ENCODE measurements at places on chromosomes 7 and 10.

GRCh38 chr10:24901686-24902399 is 50.6 kb downstream of the PRTFDC1 start:
- peak; percentile 48 for DNase-seq

GRCh38 chr10:125054669-125055268 is 105.6 kb downstream of the CTBP2 start:
- no peak for DNase-seq

DNA sequence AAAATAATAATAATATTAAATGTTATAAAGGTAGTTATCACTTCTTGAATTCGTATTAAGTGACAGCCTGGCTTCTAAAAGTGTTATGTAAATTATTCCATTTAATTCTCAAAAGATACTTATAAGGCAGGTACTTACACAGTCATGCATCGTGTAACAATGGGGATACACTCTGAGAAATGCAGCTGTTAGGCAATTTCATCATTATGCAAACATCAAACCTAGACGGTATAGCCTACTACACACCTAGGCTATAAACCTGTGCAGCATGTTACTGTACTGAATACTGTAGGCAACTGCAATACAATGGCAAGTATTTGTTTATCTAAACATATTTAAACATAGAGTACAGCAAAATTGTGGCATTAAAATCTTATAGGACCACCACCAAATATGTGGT is 1.5 kb downstream of the IFIT1 start:
- DNase-seq, result no peak

GRCh38 chr10:49309691-49310411 is 10.9 kb downstream of the C10orf71 start:
- DNase-seq, result no peak

- no peak for DNase-seq
Measured at GRCh38 chr10:118383699-118384098, 41.6 kb upstream of the FAM204A start.

- DNase-seq, result no peak
Measured at GRCh38 chr7:154996756-154997155, 6.2 kb downstream of the PAXIP1 start.

DNA sequence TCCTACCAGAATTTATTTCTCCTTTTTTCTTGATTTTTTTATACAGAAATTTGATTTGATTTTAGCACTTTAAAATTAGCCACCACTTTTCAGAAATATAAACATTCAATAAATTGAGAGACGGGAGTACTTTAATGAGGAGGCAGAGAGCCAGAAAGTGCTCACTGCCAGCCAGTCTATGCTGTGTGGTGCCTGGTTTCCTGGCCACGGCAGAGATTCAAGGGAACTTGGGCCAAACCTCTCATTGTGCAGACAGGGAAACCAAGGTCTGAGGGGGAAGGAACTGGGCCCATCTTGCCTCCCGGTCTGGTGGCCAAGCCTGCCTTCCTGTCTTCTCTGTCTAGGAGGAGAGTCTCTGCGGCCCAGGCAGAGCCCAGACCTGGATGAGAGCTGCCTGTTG is 25.9 kb downstream of the ADAMTS14 start:
- no peak for DNase-seq

- no peak for DNase-seq
Measured at GRCh38 chr7:44977304-44977958, 1.4 kb downstream of the MYO1G start.

- no peak for DNase-seq
Measured at GRCh38 chr10:101932183-101932582, 88.6 kb upstream of the KCNIP2 start.

- DNase-seq, result no peak
Measured at GRCh38 chr7:28500138-28500537, 87.8 kb downstream of the CREB5 start.

- no peak for DNase-seq
Measured at GRCh38 chr10:117899181-117899683, 147.5 kb downstream of the RAB11FIP2 start.

- DNase-seq, result no peak
Measured at GRCh38 chr7:8176370-8177081, 85.4 kb downstream of the ICA1 start.

DNA sequence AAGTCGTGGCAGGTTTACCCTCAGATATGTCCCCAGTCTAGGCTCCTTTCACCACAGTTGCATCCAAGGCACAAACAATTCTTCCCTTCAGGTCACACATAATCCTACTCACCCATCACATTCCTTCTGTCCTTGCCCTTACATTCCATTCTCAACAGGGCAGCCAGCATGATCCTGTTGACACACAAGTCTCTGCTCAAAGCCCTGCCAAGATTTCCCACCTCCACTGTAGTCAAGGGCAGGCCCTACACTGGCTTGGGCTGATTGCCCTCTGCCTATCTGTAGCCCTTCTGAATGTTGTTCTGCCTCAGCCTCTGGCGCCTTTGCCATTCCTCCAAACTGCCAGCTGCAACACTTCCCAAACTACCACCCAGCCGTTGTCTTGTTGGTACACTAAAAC is 187.9 kb upstream of the AKR1E2 start:
- DNase-seq, result no peak

DNA sequence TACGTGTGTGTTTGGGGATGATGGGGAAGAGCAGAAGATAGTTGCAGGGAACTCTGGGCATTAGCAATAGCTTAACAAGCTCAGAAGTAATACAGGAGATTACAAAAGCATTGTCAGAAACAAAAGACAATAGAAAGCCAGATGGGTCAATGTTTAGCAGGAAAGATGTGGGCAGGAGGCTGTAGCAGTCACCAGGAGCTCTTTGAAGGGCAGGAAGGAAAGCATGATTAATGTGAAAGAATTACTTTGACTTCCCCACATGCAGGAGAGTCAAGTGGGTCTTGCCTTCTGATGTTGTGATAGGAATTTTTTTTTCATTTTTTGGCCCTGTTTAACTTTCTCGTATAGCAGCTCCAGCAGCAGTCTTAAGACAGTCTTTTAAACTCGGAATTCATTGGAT is 6.0 kb upstream of the SMNDC1 start:
- DNase-seq, result no peak

- no peak for DNase-seq
Measured at GRCh38 chr7:16465469-16466361, at the start of gene SOSTDC1. Gene SOSTDC1 (minus strand): TSS chr7:16465738. CDS start chr7:16465668, 70 bp downstream.

- DNase-seq, result no peak
Measured at GRCh38 chr7:43584195-43584586, 1.3 kb downstream of the STK17A start.

DNA sequence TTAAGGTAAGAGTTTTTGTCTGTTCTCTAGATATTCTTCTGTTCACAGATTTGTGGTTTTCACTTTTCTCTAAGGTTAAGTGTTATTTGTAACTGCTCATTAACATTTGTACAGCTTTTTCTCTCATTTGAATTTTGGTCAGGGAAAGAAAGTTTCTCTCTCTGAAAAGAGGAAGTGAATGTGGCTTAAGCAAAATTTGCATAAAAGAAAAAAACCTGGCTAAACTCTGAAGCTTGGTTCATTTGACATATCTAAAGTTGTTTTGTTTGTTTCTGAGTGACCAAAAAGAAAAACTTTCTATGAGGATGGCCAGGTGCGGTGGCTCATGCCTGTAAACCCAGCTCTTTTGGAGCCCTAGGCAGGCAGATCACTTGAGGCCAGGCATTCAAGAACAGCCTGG is 22.0 kb upstream of the SLC26A4 start:
- no peak for DNase-seq

GRCh38 chr10:118254654-118255053 is 87.5 kb downstream of the FAM204A start:
- no peak for DNase-seq

DNA sequence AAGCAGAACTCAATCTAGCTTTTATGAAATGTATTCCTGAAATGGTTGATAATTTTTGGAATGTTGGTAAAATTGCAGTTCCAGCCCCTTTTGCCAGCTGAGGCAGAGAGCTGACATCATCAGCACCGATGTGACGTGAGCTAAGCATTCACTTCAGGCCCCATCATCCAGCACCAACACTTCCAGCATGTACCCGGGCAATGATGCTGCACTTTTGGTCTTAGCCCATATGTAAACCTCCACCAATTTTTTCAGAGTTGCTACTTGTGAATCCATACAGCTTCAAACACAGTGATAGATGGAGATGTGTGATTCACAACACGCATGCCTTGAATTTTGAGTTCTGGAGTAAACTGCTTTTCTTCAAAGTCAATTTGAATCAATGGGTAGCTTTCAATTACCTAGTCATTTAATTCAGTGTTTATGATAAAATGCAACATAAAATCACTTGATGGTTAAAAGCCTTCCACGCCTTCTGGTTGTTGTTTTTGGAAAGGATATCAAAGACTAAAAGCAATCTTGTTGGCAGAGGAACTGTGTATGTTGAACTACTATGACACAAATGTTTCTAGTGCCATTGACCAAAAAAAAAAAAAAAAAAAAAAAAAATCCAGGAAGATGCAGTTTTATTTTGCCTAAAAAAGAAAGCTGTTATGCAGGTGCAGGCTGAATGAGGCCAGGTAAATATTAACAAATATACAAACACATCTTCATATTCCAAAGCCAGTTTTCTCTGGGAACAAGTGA is 73.9 kb downstream of the NRP1 start:
- DNase-seq, result no peak

DNA sequence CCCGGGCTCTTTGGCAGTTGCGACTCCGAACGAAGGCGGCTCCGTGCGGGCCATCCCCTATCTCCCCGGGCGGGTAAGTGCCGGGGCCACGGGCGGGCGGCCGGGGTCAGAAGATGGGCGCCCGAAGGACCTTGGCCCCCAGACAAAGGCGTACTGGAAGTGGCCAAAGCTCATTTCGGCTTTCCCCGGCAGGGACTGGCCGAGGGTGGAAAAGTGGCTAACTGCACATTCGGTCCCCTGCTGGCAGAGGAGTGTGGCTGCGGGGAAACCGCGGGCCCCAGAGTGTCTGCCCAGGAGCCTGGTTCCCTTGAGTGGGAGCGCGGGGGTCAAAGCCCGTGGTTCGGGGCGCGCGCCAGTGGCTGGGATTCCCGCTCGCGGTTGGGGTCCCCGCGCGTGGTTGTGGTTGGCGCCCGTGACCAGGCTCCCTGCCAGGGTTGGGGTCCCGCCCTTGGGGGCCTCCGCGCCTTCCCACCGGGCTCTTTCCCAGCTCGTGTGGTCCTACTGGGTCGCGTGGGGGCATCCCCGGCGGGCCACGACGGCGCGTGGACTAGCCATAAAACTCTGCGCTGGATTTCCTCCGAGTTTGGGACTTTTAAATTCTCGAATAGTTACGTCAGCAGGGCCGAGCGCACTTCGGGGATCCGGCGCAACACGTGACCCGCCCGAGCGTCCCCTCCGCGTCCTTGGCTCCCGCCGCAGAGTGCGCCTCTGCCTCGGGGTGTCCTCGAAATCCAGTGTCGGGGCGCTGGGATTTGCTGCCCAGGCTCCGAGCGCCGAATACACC is 124.4 kb downstream of the TACC2 start:
- peak; percentile 15 for DNase-seq

GRCh38 chr10:115432188-115432819 is 339.1 kb downstream of the ATRNL1 start:
- no peak for DNase-seq

DNA sequence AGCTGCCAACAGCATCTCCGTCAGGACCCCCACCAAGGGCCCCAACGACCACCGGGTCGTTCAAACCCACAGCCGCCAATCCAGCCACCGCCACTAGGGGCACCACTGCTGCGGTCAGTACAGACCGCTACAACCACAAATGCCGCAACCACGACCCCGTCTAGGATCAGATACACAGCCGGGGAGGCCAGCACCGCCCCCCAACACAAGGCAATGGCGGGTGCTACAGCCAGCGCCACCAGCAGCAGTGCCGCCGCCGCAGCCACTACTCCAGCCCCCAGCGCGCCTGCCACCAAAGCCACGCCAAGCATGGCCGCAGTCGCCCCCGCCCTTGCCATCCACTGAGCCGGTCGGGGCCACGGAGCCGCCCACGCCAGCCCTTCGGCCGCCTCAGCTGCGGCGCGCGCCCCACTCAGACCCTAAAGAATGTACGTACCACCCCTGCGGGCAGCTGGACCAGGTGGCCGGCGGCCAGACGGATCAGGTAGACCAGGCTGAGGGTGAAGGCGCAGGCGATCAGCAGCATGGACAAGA is 473 bp downstream of the CYP51A1 start:
- peak; percentile 82 for DNase-seq

- no peak for DNase-seq
Measured at GRCh38 chr10:62154231-62154630, 114.4 kb downstream of the RTKN2 start.

- DNase-seq, result no peak
Measured at GRCh38 chr7:73556208-73557107, 1.0 kb downstream of the BCL7B start.

- no peak for DNase-seq
Measured at GRCh38 chr7:101707587-101707986, 78.5 kb upstream of the MYL10 start.

DNA sequence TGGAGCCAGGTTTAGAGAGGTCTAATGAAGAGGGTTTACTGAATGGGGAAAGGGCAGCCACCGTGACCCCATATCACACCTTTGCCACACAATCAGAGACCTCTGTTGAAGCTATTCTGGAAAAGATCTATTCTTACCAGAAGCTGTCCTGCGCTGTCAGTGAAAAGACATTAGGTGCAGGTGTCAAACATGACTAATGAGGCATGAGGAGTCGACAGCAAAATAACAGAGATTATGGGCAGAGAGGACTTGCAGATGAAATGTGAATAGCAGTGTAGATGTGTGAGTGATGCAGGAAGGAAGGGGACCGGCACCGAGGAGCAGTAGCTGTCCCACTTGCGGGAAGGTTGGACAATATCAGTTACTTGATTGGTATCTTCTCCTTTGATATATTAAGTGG is 627.7 kb upstream of the GALNT17 start:
- no peak for DNase-seq

- DNase-seq, result no peak
Measured at GRCh38 chr7:120838281-120838682, 19.7 kb downstream of the TSPAN12 start.

DNA sequence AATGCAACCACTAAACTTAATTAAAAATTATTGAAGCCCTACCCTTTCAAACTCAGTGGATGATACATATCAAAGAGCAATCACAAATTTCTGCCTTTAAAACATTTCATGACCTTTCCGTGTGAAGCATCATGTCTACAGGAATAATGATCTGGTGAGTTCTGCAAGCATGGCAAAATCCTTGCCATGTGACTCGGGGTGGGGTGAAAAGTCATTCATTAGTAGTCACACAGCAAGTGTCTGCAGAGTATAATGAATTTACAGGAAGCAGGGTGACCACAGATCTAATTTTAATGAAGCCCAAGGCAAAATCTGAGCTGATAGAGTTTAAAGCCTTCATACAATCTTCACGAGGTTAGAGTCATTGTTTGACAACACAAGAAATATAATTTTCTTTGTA is 351.9 kb downstream of the THSD7A start:
- DNase-seq, result no peak

Measured in C1 segment of cervical spinal cord (tissue), 14 donors.